H1 (cell line): ENCODE measurements at places on chromosomes 11 and 22. TPM values are rescaled to one million over a fixed set of nuclear protein-coding genes. Genes with fewer than 3 reads are reported as not detected.

Gene CHEK1
- total RNA-seq, result 133 and 139 TPM in 2 replicates

Gene CERK
- total RNA-seq, result 59.0 TPM in 2 replicates

Gene OR52A1
- 11.6 and 12.2 TPM in 2 replicates for total RNA-seq

Gene COA4
- 177 TPM in 2 replicates for total RNA-seq

Gene BTG4
- not detected in 2 replicates for total RNA-seq

- DNase-seq, result no peak
These were observed 13.6 kb downstream of the C2CD3 start for GRCh38 chr11:74157169-74157568.

DNA sequence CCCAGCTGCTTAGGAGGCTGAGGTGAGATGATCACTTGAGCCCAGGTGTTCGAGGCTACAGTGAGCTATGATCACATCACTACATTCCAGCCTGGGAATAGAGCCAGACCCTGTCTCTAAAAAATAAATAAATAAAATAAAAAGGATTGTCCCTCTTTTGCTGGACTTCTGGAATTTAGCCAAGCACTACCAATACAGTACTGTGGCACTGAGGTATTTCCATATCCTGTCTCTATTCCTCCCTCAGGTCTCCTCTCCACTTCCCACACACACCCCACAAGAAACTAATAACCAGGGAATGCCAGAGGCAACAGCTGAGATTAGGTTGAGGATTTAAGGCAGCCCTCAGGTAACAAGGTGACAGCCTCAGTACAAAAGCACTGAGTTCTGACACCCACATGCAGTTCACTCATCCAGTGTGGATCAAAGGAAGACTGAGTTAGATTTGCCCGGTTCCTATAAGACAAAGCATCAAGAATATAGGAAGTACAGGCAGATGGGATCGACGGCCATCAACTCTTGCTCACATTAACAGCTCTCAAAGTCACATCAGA lies 4.5 kb upstream of the PPP2R1B start:
- DNase-seq, result no peak

DNA sequence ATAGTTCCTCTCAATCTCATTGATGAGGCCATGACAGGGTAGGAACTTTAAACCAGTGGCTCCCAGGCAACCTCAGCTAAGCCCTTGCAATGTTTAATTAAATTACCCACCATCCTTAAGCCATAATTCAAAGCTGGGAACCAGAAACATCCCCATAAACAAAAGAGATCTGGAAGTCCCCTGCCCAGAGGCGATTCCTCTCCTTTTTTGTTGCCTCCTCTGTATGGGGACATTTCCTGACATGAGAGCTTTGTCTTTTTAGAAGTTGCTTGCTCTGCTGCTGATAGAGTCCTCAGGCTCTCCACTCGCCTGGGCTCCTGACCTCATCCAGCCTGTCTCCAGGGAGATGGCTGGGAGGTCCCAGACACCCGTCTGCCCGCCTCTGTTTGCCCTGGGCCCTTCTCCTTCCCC lies 3.2 kb downstream of the DTX4 start:
- DNase-seq, result no peak

DNA sequence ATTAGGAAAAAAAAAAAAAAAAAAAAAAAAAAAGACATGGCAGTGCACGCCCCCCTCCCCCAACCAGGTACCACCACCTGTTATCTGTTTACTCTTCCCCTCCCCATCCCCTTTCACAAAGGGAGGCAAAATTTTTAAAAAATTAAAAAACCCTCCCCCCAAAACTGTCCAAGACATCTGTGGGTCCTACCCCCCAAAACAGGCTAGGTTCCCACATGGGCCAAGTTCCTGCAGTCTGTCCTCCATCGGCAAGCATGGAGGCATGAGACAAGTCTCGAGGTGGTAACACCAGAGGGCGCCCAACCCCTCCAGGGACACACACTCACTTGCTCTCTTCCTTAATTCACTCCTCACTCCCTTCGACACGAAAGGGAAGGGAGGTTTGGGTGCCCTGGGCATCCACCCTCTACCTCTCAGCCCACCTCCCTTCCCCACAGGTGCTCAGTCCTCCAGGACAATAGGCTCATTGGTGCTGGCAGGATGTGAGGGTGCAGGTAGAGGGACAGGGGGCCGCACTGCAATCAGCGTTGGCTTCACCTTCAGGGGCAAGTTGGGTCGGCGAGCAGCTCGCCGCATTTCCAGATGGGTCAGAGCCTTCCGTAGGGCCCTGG lies 2.2 kb upstream of the TUT1 start:
- DNase-seq, result no peak

- DNase-seq, result no peak
These were observed 490.4 kb downstream of the MN1 start for GRCh38 chr22:27310966-27311697.

DNA sequence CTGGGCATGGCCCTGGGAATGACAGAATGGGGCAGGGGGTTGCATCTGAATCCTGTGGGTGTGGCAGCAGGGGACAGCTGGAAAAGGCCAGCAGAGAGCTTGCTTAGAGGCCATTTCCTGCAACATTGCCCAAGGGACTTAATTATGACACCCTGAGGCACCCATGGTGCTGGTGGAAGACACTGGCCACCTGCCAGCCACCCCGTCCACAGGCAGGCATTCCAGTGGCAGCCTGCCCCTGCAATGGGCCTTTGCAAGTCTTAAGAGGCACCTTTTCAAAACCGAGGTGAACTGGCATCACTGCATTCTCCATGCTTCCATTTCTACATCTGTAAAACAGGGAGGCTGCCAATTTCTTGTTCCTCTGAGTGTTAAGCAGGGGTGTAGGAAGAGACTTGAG lies 21.6 kb upstream of the SUSD2 start:
- no peak for DNase-seq

- DNase-seq, result no peak
These were observed 778 bp downstream of the KDELR3 start for GRCh38 chr22:38468443-38469305.

- DNase-seq, result no peak
These were observed 69.7 kb upstream of the GRAMD1B start for GRCh38 chr11:123360267-123360936.
